Activated CD8-positive, alpha-beta memory T cell treated with anti-CD3 and anti-CD28 coated beads for 4 hours (primary cell): ENCODE measurements at places on chromosomes 4 and X.

- DNase-seq: no peak
Observed at GRCh38 chr4:140014284-140014683, 139.7 kb downstream of the MAML3 start.

GRCh38 chrX:8084006-8084405, 87.1 kb downstream of the VCX2 start:
- DNase-seq: no peak

GRCh38 chr4:151284534-151285245, 7.7 kb downstream of the PRSS48 start:
- no peak for DNase-seq

DNA sequence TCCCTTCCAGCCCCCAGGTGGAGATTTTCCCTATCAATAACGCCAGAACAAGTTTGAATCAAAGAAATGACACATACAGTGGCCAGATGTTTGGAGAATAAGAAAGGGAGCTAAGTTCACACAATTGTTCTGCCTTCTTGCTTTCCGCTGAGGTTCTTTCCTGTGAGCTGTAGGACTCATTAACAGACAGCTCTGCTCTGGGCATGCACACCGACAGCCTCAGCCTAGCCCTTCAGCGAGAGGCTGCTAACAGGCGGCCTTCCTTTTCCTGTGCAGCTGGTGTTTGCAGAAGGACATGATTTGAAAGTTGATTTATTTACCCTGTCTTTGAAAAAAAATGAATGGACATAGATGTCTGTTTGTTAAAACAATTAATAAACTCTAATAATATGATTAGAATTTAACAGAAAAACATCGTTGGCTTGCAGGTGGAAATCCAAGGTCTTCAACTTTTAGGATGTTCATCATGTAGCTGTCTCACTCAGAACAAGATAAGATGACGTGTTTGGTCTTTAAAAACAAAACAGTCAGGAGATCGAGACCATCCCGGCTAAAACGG, 183.3 kb downstream of the KDR start:
- DNase-seq: no peak

- no peak for DNase-seq
Observed at GRCh38 chrX:121570072-121570841, 522.8 kb downstream of the GLUD2 start.

DNA sequence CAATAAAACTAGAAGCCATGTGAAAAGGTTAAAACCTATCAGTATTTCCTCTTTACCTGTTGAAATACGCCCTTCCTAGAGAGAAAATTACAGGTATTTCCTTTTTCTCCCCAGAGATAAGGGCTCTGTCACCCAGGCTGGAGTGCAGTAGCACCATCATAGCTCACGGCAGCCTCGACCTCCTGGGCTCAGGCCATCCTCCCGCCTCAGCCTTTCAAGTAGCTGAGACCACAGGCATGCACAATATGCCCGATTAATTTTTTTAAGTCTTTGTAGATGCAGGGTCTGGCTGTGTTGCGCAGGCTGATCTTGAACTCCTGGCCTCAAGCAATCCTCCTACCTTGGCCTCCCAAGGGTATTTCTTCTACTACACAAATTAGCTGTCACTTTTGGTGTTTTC, 154.4 kb downstream of the HNRNPD start:
- no peak for DNase-seq

GRCh38 chr4:7029921-7030320, 13.3 kb upstream of the TADA2B start:
- no peak for DNase-seq

DNA sequence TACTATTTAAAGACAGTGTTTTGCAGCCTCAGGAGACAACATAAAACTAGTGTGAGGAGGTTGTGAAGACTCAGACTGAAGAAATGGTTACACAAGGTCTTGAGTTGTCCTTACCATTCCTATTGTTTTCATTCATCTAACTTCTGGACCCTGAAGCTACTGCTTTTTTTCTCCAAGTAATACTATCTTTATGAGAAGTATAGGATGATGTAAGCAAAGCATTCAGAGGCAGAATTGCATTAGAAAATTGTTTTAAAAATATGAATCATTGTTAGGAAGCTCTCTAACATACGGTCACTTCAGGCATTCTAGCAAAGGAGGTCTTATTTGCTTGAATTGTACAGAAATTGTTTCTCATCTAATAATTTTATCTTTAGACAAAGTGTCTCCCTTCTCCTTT, 357.8 kb downstream of the TLL1 start:
- no peak for DNase-seq

- DNase-seq: no peak
Observed at GRCh38 chrX:49876750-49877149, 2.5 kb upstream of the USP27X start.

DNA sequence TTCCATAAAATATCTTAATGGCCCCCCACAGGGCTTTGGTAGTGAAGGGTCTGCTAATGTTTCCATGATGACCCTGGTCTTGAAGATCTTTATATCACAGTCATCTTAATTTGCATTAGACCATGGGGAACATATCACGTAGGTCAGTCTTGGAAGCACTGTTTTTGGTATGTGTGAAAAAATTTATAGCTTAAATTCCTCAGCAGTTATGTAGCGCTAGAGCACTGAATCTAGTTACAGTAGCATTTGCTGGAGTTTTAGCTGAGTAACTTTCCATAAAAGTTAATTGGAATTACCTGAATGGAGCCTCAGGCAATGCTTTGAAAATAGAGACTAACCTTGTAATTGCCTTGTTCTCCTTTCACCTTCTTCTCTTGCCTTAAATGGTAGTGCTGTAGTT, 648.8 kb downstream of the IQCM start:
- DNase-seq: no peak

- DNase-seq: no peak
Observed at GRCh38 chr4:54110019-54110416, 10.1 kb downstream of the GSX2 start.

DNA sequence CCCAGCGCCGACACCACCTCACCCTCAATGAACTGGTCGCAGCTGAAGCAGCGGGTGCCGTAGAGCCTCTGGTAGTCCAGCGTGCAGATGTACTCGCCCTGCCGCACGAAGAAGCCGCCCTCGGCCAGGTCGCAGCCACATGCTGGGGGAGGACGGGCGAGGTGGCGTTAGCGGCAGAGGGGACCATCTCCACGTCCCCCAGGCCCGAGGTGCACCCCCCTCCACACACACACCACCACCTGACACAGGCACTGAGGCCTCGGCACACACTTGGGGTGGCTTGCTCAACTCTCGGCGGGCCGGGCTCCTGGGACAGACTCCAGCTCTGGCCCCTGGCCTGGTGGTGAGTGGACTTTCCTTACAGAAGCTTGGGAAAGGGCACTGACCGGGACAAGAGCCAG, 61.5 kb downstream of the ABLIM2 start:
- DNase-seq: no peak

DNA sequence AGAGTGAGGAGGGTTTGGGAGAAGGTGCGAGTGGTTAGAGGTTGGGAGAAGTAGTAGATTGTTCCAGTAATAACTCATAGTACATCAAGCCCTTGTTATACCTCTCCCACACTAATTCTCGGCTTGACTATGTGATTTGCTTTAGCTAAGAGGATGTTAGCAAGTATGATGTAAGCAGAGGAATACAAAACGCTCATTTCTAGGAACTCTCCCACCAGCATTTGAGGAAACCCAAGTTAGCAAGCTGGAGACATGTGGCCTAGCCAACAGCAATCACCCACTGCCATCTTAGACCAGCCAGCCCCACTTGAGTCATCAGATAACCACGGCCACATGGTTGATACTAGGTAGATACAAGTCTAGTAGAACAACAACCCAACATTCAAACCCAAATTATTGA, 14.2 kb downstream of the FTHL17 start:
- DNase-seq: no peak

- no peak for DNase-seq
Observed at GRCh38 chr4:4555916-4556315, 14.1 kb upstream of the STX18 start.

- no peak for DNase-seq
Observed at GRCh38 chr4:139692309-139693012, 26.8 kb downstream of the MGST2 start.

DNA sequence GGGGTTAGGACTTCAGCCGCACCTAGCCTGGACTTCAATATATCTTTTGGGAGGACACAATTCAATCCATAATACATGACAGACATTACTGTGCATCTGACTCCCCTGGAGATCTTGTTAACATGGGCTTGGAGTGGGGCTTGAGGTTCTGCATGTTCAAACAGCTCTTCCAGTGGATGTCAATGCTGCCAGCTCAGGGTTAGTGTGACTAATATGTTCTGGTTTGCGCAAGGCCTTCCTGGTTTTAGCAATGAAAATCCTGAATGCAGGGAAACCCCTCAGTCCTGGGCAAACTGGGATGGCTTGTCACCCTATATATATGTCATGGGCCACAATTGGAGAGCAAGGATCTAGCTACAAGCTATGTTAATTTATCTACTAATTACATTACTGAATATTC, 2.7 kb upstream of the TSPAN7 start:
- no peak for DNase-seq

GRCh38 chrX:7071390-7071789, 76.1 kb upstream of the STS start:
- no peak for DNase-seq

DNA sequence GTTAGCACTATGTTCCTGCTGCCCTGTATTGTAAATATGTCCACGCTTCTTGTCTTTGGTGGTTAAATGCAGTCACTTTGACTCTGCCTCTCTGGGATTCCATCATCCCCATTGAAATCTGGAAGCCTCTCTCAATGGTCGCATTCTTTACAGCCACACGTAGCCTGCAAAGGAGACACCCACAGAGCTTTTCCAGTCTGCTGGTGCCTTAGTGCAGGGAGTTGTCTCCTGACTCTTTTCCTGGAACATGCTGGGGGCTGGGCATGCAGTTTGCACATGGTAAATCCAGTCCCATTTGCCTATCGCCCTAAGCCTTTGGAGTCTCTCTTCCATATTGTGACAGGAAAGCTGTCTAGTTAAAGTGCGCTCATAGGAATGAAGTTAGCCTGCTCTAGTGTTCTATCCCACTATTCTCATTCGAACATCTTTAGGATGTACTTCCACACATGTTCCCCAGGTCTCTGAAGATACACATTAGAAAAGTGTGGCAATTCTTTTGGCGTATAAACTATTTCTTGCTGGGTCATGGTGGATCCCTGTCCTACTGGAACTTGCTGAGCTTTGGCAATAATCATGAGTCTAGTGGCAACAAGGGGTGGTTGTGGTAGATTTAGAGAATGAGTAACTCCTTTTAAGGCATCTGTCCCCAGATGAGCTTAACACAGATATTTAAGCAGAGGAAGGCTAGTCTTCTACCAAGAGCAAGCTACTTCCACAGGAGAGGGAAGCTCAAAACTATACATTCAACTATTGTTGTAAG, 33.7 kb downstream of the COQ2 start:
- DNase-seq: no peak

DNA sequence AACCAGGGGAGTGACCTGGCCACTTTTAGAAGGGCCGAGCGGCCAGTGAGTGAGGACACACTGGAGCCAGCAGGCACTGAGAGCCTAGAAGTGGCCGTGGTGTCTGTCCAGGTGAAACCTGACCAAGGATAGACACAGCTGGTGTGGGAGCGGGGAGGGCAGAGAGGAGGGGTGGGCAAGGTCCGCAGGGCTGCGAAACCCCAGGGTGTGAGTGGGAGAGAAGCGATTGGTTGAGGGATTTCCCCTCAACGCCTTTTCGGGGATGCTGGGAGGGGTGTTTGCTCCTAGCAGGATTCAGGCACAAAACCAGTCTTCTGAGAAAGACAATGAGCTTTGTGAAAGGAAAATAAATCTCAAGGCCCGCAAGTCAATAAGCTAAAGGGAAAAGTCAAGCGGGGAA, 33.2 kb upstream of the ARSD start:
- DNase-seq: no peak

GRCh38 chrX:153640045-153640686, 6.8 kb upstream of the DUSP9 start:
- DNase-seq: no peak

- DNase-seq: no peak
Observed at GRCh38 chr4:125254106-125254505, 60.6 kb upstream of the FAT4 start.

GRCh38 chr4:77360451-77360850, 203.4 kb downstream of the CCNG2 start:
- DNase-seq: no peak

DNA sequence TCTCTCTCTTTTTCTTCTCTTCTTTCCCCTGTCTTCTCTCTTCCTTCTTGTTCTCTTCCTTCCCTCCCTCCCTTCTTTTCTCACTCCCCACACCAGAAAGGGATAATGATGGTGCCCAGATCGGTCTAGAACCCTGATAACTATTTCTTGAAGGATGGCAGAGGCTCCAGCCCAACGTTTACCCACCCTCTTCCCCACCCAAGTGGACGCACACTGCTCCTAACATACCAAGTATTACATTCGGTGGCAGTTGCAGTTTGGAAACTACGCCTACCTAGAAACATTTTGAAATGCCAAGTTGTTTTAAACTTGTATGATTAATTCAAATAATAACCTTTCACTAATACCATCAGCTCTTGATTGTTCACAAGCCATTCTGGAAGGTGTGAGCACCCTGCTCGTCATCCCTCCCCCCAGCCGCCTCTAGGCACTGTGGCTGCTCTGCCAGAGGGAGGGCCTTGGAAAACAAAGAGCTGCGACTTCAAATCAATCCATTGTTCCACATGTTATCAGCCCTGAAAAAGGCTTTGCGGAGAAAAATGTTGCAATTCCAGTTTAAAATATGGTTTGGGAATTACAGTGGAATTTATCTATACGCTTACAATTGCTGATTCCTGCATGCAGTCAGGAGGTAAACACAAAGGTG, 1017.5 kb upstream of the TENM3 start:
- DNase-seq: no peak

DNA sequence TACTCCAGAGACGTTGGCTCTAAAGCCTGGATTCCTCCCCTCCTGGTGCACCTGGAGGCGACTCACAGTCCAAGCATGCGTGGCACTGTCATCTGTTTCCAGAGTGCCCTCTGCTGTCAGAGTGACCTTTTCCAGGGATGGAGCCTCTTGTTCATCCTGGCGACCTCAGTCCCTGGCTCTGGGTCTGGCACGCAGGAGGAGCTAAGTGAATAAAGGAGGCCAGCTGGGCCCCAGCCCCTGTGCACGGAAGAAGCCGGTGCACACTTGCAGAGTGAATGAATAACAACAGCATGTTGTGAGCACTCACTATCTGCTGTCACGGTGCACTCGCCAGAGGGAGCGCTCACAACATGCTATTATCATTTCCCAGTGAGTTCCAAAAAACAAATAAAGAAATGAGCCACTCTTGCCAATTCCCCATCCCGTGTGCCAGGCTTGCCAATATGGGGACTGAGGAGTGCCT, 27.8 kb upstream of the PSAPL1 start:
- no peak for DNase-seq
